ENCODE measurements at places on chromosomes 1 and 21.

- DNase-seq, result no peak
Measured at GRCh38 chr21:16418226-16418625, 688.4 kb downstream of the USP25 start.

DNA sequence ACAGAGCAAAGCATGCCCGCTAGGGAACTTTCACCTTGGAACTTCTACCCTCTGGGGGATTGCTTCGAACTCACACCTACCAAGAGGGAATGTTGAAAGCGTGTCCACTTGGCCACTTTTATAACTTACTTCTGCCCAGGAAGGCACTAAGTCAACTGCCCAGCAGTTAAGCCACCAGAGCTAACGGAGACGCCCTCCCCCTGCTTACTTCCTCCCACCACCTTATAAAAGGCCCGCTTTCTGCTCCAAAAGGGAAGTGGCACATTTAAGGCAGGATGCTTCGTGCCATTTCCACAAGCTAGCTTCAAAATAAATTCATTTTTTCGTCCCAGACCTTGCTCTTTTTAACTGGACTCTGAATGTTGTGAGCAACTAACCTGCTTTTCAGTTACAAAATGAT lies 3.2 kb upstream of the AK2 start:
- no peak for DNase-seq

DNA sequence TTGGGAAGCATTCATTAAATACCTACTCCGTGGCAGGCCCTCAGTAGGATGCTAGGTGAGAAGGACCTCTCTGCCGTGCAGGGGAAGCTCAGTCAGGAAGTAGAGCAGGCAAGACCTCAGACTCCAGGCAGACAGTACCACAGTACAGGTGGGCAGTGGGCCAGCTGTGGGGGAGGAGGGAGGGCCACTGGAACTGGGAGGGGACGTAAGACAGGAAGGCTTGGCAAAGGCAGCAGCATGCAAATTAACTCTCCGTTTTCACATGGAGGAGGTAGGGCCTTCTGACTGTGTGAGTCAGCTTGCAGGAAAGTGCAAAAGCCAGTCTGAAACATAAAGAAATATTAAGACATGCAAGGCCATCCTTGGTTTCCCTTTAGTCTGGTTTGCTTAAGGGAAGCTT lies 157.7 kb downstream of the TRIM33 start:
- DNase-seq, result no peak

DNA sequence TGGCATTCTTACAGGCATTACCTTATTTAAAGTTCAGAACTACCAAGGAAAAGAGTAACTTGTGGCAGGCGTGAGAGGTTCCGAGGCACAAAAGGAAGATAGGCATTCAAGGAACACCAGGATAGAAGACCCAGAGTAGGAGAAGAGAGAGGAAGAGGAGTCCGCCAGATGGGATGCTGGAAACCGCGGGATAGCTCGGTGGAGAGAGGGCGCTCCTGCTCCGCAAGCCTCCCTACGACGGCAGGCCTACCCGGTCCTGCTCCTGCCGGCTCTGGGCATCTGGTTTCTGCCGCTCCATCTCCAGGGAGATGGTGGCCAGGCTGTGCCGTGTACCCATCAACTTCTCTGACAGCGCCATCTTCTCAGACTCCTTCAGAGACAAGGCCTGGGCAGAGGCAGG lies 5.4 kb upstream of the NBPF1 start:
- DNase-seq, result no peak

- DNase-seq, result no peak
Measured at GRCh38 chr21:21816778-21817177, 818.6 kb downstream of the NCAM2 start.

DNA sequence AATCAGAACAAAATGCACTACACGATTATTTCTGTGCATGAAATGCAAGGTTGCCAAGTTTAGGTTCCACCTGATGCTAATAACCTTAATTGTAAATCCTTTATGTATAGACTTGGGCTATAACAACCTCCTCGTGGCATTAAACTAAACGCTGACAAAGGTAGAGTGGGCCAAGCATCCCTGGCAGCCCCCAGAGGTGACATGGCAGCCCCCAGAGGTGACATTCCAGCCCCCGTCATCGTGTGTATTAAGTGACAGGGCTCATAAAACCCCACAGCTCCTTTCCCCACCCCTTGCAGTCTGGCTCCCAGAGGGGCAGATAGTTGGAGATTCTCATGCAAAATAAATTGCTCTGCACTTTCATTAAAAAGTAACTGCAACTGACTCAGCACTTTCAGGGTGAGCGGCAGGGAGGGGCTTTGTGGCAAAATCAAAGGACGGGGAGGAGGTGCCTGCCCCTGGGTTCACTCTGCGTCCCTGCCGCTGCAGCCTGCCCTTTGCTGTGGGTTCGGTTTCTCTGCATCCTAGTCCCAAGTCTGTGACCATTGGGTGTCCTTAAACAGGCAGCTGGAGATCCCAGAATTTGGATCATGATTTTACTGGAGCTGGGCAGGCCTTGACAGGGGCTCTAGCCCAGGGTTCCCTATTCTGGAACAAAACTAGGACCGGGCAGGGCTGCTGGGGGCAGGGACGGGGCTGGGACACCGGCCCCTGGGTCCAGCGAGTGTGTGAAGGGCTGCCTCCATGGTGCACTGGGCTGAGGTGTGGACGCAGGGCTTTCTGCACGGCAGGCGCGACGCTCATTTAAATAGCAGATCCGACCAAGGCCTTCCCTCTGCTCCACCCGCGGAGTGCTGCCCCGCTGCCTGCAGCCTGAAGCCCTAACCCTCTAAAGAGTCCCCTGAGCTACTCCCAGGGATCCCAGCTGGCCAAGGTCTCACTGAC lies 234.9 kb upstream of the VAMP3 start:
- DNase-seq, result no peak

DNA sequence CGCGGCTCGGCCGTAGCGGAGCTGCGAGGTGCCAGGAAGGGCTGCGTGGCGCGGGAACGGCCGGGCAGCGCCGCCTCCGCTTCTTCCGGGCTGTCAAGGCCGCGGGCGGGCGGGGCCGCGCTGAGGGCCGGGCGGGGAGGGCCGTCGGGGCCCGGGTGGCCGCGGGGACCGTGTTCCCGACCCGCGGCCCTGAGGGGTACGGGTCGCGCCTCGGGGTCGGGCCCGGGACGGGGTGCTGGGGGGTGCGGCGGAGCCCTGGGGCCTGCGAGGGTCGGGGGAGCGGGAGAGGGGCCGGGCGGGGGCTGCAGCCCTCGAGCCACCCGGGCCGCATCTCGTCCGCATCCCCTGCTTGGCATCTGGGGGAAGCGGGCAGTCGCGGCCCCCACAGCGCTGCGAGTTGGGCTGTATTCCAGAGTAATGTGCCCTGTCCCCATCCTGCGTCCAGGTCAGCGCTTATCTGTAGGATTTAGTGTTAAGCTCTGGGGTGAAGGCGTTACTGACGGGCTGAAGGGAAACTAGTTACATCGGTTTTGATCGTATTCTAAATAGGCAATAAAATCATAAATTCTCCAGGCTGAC lies 379 bp downstream of the RER1 start:
- no peak for DNase-seq

DNA sequence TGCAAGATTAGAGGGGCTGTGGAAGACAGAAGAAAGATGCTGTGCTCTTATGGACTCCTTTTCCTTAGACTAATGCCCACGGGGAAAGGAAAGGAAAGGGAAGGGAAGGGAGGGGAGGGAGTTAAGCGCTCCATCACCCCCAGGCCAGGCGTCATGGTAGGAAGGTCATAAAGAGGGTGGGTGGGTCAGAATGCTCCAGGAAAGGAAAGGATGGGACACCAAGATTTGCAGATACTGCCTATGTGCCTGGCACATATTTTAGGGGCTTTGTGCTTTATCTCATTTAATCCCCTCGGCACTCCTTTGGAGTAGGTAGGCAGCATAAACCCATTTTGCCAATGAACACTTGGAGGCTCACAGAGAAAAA lies 41.4 kb downstream of the MAB21L3 start:
- no peak for DNase-seq

GRCh38 chr1:8529901-8530300 lies 212.0 kb downstream of the SLC45A1 start:
- no peak for DNase-seq

GRCh38 chr21:29640080-29640508 lies 299.7 kb downstream of the GRIK1 start:
- DNase-seq, result no peak

DNA sequence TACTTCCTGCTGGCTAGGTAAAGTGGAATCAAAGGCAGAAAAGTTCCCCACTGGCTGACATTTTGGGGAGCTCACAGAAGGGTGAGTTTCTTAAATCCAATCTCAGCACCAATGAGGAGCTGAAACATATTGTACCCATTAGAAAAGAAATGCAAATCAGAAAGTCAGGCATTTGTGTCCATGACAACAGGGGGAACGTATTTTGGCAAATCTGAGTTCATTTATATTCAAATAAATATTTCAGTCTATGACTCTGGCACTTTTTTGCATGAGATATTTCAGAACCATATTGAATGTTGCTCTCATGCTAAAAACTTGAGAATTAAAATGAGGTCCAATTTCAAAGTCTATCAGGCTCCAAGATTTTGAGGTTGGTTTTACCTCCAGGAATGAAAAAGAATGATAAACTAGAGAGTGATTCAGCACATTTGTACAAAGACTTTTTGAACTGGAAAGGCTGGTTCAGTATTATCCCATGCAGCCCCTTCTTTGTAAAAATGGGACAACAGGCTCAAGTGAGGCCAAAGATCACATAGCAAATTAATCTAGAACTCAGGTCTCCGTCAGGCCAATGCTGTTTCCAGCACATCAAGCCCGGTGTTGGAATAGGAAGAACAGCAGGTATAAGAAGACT lies 202.2 kb downstream of the RRAGC start:
- no peak for DNase-seq

GRCh38 chr21:27498025-27498424 lies 531.1 kb upstream of the ADAMTS5 start:
- no peak for DNase-seq

DNA sequence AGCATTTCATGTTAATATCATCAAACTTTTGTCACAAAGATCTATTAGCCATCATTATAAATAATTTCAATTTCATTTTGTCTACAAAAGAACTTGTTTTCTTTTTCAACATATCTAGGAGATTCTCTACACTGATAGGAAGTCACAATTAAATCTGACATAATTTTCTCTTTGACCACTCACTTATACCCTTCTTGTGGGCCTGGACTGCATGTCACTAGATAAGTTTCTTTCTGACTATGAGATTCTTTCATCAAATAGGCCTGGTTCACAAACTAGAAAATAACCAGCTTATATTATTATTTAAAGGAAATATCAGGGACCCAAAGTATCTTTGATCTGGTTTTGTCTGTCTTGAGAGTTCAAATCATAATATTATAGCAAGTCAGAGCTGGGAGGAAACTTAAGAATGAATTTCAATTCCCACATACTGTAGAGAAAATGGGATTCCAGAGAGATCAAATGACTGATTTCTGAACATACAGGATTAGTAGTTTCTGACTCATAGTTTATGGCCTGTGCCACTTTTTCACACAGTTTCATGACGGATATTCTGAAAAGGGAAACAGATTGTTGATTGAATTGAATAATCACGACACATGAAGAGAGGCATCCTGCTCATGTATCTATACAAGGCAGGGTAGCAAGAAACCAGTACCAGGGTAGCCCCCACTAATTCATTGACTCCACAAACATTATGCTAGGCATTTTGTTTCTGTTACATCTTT lies 355.8 kb downstream of the GPATCH2 start:
- DNase-seq, result no peak

- no peak for DNase-seq
Measured at GRCh38 chr1:15501208-15502032, 22.6 kb downstream of the CASP9 start.

- DNase-seq, result no peak
Measured at GRCh38 chr1:241592273-241592958, 47.8 kb downstream of the CHML start.

GRCh38 chr21:29771491-29772066 lies 168.2 kb downstream of the GRIK1 start:
- DNase-seq, result no peak

DNA sequence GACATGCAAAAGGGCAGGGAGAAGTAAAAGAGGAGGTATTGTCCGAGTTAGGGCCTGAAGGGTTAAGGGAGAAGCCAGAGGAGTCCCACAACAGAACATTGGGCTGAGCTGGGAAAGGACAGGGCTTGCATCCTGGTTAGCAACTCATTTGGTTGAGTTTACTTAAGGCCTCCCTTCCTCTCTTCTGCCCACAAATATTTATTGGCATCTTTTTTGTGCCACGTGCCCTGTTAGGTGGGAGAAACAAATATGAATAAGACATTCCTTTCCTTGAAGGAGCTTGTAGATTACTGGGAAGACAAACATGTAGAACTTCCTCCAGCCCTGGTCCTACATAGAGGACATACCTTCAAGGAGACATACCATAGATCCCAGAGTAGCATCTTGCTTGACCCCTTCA lies 53.0 kb upstream of the PRELP start:
- DNase-seq, result no peak

GRCh38 chr1:70311369-70311768 lies 43.2 kb downstream of the ANKRD13C start:
- no peak for DNase-seq

GRCh38 chr1:93078638-93078985 lies 471 bp upstream of the MTF2 start:
- DNase-seq, result no peak

GRCh38 chr1:53281133-53281532 lies 42.8 kb upstream of the MAGOH start:
- DNase-seq, result no peak

- no peak for DNase-seq
Measured at GRCh38 chr1:51871351-51871975, 7.1 kb downstream of the NRDC start.

DNA sequence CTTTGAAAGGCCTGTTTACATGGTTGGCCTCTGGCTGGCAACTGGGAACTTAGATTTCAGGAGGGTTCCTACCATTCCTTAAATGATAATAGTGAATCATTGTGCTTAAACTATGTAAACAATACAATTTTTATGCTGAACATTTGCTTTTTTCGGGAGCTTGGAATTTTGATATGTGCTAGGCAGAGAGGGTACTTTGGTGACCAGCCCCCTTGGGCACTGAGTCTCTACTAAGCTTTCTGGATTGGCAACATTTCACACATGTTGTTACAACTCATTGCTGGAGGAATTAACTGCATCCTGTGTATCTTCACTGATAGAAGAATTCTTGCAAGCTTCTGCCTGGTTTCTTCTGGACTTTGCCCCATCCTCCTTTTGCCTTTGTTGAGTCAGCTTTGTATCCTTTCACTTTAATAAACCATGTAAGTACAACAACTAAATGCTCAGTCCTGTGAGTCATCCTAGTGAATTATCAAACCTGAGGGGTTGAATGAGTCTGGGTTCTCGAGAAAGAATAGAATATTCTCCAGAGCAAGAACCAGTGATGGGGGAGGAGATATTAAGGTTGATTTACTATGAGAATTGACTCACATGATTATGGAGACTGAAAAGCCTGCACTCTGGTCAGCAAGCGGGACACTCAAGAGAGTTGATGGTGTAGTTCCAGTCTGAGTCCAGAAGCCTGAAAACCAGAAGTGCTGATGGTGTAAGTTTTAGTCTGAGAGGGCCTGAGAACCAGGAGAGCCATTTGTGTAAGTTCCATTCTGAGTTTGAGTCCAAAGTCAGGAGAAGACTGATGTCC lies 3.1 kb upstream of the SLC16A4 start:
- no peak for DNase-seq

Measured in cortex of kidney (tissue), 1 donor.